ENCODE measurements at places on chromosomes 3 and 15.

DNA sequence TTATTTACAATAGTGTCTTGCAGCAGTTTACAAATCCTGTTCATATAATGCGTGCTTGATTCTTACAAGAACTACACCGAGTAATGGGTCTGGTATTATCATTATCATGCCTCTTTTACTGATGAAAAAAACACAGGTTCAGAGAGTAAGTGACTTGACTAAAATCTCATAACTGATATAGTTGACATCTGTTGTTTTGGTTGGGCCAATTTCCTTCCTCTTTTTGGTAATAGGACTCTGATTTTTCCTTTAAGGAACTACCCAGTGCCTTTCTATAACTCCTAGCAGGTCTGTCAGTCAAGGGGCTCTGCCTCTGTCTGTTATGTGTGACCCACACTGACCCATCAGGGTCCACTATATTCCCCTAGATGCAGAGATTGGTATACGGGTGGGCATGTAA lies 14.6 kb upstream of the BLOC1S6 start:
- H3K27me3 ChIP-seq, result no peaks in the 10 kb centered on the region
- DNase-seq, result no peak
- H3K36me3 ChIP-seq, result no peaks in the 10 kb centered on the region

- peak within 1 kb of the TSS; percentile 93 for H3K4me3 ChIP-seq
- DNase-seq, result peak; percentile 96
- no peaks in the 10 kb centered on the region for H3K27me3 ChIP-seq
Observed at GRCh38 chr3:170221924-170222646, at the start of gene PRKCI. Gene PRKCI (plus strand): TSS chr3:170222424. CDS start chr3:170222670, 246 bp downstream.

- H3K27me3 ChIP-seq, result no peaks in the 10 kb centered on the region
- H3K36me3 ChIP-seq, result no peaks in the 10 kb centered on the region
- no peaks in the 10 kb centered on the region for H3K4me1 ChIP-seq
- no peak for DNase-seq
- H3K27ac ChIP-seq, result no peak overlapping the region
- H3K4me3 ChIP-seq, result no peak overlapping the region
Observed at GRCh38 chr3:178538056-178538455, 1.8 kb downstream of the KCNMB2 start.

DNA sequence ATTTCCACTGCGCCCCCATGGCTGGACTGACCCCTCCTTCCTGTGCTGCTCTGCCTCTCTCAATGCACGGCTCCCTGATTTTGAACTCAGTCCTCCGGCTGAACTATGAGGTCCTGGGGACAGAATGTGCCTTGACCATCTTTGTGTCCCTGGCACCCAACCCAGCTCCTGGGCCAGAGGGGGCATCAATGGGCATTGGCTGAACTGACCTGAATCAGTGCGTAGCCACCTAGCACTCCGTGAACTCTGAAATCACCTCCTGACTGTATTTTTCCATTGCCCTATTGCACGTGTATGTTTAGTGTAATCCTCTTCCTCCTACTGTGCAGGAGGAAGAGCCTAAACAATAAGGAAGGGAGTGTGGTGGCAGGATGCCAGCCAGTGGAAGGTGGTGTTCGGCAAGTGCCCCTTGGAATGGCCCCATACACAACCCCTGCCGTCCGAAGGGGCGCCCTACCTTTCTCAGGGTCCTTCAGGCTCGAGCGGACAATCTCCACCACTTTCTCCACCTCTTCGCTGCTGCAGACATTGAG lies 33.5 kb downstream of the BDH1 start:
- no peak overlapping the region for H3K27ac ChIP-seq
- no peaks in the 10 kb centered on the region for H3K27me3 ChIP-seq
- H3K36me3 ChIP-seq, result no peaks in the 10 kb centered on the region
- peaks cover 15% of the 10 kb centered on the region for H3K4me1 ChIP-seq
- no peak overlapping the region for H3K4me3 ChIP-seq

DNA sequence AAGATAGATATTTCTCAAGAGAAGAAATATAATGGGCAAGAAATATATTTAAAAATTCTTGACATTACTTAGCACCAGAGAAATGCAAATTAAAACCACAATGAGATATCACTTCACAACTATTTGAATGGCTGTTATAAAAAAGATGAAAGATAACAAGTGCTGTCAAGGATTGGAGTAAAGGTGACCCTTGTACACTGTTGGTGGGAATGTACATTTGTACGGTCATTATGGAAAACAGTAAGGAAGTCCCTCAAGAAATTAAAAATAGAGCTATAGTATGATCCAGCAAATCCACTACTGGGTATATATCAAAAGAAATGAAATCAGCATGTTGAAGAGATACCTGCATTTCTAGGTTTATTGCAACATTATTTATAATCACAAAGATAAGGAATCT lies 326.4 kb downstream of the GBE1 start:
- no peak overlapping the region for H3K27ac ChIP-seq
- H3K4me3 ChIP-seq, result no peak overlapping the region
- no peaks in the 10 kb centered on the region for H3K36me3 ChIP-seq
- no peak for DNase-seq

DNA sequence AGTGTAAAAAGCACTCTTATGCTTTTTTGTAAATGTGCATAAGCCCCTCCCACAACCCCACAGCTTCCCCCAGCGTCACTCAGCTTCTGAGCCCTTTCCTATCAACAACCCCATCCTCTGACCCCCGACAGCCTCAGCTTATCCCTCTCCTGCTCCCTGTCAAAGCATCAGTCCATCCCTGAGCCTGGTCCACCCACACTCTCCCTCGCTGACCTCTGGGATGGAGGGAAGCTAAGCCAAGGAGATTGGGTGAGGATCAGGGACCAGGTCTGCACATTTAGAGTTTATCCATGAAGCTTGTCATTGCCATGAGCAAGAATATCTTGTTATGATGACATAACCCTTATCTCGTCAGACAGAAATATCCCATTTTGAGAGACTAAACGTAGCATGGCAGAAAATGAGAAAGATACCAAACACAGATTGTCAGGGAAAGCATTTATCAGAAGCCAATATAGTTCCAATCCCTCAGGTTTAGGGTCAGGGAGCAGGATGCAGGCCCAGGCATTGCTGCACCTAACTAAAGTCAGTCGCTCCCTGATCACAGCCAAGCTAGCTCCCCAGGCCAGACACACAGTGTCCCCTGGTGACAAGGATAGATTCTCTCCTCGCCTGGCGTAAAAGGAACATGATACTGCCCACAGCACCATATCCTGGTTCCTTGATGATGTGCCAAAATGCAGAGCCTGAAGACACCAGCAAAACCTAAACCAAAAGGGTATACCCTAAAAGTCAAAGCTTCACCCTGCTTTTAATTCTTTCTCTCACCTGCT lies 66.9 kb downstream of the DCLK3 start:
- DNase-seq, result no peak
- H3K4me3 ChIP-seq, result no peak overlapping the region
- no peaks in the 10 kb centered on the region for H3K27me3 ChIP-seq
- H3K36me3 ChIP-seq, result no peaks in the 10 kb centered on the region
- H3K4me1 ChIP-seq, result no peaks in the 10 kb centered on the region
- H3K27ac ChIP-seq, result no peak overlapping the region

DNA sequence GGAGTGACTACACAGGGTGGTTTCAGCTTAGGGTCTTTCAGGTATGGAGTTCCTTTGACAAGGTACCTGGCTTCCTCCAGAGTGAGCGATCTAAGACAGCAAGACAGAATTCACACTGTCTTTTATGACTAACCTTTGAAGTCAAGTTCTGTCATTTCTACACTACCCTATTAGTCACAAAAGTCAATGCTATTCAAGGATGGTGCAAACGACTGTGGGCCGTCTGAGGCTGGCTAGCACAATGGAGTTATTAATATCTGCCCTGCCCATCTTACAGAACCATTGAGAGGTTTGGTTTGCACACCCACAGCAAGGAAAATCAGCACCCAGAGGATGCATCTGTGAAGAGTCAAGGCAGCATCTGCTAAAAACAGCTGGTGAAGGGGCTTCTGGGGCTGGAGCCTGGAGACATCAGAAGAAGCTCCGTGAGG lies 62.9 kb upstream of the XCR1 start:
- H3K27me3 ChIP-seq, result no peaks in the 10 kb centered on the region
- no peaks in the 10 kb centered on the region for H3K36me3 ChIP-seq

DNA sequence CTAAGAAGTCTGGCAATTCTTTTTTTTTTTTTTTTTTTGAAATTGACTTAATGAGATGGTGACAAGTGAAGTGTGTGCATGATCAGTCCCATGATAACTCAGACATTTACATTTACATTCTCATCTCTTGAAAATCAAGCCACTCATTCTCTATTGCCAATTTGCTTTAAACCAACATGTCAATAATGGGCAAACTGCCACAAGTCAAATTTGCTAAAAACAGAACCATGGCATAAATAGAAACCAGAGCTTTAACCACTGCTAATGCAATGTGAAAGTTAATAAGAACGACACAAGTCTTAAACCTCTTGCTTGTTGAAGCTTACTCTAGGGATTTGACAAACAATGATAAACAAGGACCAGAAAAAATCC lies 12.0 kb upstream of the COL8A1 start:
- no peak overlapping the region for H3K4me3 ChIP-seq
- H3K27ac ChIP-seq, result no peak overlapping the region
- no peaks in the 10 kb centered on the region for H3K27me3 ChIP-seq
- no peak for DNase-seq

DNA sequence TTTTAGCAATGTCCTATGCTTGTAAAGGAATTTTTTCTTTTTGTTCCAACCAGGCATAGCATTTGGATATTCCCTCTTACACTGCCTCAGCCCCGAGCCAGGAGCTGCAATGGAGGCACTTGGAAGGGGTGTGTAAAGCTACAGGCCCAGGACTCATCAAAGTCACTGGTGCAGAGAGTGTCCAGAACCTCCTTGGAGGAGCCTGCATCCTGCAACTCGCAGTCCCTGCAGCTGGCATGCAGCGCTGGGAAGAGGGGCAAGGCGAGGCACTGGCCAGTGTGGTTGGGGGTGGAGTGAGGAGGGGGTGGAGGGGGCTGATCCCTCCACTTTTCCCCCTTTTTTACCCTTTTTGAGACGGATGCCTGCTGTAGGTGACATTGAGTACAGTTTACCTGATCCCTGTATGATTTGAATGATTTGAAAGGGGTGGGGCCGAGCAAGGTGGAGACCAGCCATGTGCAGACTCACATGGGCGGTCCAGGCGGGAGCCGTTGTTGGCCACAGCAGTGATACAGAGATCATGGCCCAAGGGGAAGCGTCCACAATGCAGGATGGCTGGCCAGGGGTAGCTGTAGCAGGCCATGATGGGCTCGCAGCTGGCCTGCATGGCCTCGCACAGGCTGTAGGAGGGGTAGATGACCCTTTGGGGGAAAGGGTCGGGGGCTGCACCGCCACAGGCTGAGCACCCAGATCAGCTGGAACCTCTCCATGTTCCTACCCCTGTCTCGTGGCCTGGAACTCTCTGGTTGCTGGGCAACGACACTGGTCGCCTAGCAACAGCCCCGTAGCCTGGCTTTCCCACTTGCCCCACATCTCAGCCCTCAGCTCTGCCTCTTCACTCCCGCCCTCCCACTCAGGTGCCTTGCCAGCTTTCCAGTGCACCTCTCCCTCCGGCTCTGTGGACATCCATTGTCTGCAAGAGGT lies 7.9 kb downstream of the P4HTM start:
- no peak for DNase-seq
- H3K27me3 ChIP-seq, result no peaks in the 10 kb centered on the region
- no peak overlapping the region for H3K27ac ChIP-seq
- H3K4me3 ChIP-seq, result no peak overlapping the region
- no peaks in the 10 kb centered on the region for H3K4me1 ChIP-seq
- H3K36me3 ChIP-seq, result peaks cover 4% of the 10 kb centered on the region

DNA sequence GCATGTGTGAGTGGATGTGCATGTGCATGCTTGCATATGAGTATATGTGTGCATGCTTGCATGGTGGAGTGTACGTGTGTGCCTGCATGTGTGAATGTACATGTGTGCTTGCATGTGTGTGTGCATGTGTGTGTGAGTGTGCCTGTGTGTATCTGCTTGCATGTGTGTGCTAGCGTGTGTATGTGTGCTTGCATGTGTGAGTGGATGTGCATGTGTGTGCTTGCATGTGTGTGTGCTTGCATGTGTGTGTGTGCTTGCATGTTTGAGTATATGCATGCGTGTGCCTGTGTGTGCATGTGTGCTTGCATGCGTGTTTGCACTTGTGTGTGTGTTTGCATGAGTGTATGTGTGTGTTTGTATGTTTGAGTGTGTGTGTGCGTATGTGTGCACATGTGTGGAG lies 4.6 kb upstream of the PLXNA1 start:
- no peaks in the 10 kb centered on the region for H3K36me3 ChIP-seq
- no peak for DNase-seq
- H3K4me1 ChIP-seq, result peaks cover 11% of the 10 kb centered on the region
- no peak overlapping the region for H3K27ac ChIP-seq
- no peaks in the 10 kb centered on the region for H3K27me3 ChIP-seq

- no peaks in the 10 kb centered on the region for H3K27me3 ChIP-seq
- H3K4me1 ChIP-seq, result no peaks in the 10 kb centered on the region
- H3K36me3 ChIP-seq, result no peaks in the 10 kb centered on the region
- H3K4me3 ChIP-seq, result no peak overlapping the region
Observed at GRCh38 chr3:175346573-175347356, 487.6 kb downstream of the NAALADL2 start.

DNA sequence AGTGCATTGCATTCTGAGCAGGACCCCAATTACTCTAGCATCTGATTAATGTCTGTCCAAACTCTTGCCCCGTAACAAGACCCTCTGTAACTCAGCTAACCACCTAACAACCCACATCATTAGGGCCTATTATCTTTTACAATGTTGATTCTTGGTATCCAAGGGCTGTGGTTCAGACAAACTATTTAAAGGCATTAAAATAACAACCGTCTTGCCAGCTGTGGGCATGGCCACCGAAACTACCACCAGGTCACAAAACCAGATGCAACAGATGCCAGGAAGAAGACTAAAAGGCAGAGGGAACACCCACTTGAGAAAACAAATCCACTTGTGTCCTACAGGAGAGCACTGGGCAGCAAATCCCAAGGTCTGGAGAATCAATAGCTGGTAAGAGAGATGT lies 262.9 kb downstream of the ERC2 start:
- no peaks in the 10 kb centered on the region for H3K4me1 ChIP-seq
- DNase-seq, result no peak
- H3K27ac ChIP-seq, result no peak overlapping the region
- no peak overlapping the region for H3K4me3 ChIP-seq
- no peaks in the 10 kb centered on the region for H3K27me3 ChIP-seq
- H3K36me3 ChIP-seq, result no peaks in the 10 kb centered on the region

GRCh38 chr3:195020921-195021320 lies 250.0 kb downstream of the XXYLT1 start:
- H3K4me1 ChIP-seq, result no peaks in the 10 kb centered on the region
- no peak for DNase-seq
- no peaks in the 10 kb centered on the region for H3K36me3 ChIP-seq
- H3K4me3 ChIP-seq, result no peak overlapping the region
- H3K27ac ChIP-seq, result peak overlapping the region; percentile 49

DNA sequence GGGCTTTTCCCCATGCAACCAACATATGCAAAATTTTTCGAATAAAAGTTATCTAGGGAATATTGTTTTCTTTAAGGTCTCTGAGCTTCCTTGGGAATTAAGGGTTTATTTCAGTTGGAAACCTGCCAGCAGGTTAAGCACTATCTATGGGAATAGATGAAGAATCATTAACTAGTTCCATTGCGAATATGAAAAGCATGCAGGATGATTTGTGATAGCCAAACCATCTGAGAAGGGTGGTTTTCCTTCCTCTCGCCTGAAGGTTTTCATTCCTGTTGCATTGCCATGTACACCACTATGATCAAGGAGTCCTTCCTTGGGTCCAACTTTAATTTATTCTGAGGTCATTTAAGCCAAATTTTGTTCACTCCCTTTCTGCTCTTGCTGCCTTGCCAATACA lies 184.9 kb downstream of the NR2F2 start:
- no peak for DNase-seq
- no peaks in the 10 kb centered on the region for H3K4me1 ChIP-seq
- H3K4me3 ChIP-seq, result no peak overlapping the region
- H3K36me3 ChIP-seq, result no peaks in the 10 kb centered on the region
- H3K27me3 ChIP-seq, result no peaks in the 10 kb centered on the region

GRCh38 chr3:5330152-5330810 lies 142.8 kb downstream of the EDEM1 start:
- H3K36me3 ChIP-seq, result no peaks in the 10 kb centered on the region
- H3K27me3 ChIP-seq, result no peaks in the 10 kb centered on the region
- H3K27ac ChIP-seq, result no peak overlapping the region
- H3K4me1 ChIP-seq, result no peaks in the 10 kb centered on the region

Data from upper lobe of left lung (tissue), 6 donors.